AML-193 (cell line): ENCODE measurements at places on chromosomes 7 and 10.
A peak's percentile ranks its signal among the peaks of the same experiment; 100 is the strongest.

DNA sequence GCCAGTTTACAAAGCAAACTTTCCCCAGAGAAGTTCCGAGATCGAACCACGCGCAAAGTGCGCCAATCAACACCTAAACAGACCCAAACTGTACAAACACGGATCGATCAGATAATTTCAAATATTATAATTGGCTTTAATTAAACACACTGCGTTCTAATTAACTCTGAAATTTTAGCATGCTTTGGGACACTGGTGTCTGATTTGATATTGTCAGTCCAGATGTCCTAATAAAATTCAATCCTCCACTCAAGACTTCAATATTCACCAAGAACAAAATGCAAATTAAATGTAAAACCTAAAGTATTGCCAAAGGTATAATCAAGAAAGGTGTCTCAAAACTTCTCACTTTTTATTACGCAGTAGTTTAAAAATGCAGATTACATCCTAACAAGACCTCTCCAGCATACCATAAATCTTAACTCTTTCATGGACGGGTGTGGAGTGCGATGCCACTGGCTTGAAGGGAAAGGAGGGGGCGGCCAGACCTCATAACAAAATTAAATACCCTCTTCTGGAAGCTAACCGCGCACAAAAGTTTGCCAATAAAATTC is 5.9 kb upstream of the EBF3 start:
- DNase-seq: no peak

DNA sequence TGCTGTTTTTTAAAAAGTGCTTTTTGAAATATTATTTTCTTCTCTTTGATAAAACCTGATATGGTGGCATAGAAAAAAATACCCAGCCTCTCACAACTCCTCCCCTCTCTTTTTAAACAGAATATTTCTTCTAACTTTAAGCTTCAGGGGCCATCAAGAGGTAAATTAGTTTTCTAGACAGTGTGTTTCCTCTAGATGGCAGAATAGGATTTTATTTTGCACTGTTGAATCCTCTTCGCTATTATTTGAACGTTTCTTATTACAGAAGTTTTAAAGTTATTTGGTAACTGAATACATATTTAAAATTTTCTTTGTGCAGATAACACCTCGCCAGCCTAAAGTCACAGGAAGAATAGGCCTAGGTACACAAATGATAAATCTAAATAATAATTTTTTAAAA is 30.3 kb downstream of the ARL5B start:
- peak; percentile 28 for DNase-seq

- DNase-seq: no peak
These were observed 188.3 kb upstream of the AKR1E2 start for GRCh38 chr10:4637657-4638056.

DNA sequence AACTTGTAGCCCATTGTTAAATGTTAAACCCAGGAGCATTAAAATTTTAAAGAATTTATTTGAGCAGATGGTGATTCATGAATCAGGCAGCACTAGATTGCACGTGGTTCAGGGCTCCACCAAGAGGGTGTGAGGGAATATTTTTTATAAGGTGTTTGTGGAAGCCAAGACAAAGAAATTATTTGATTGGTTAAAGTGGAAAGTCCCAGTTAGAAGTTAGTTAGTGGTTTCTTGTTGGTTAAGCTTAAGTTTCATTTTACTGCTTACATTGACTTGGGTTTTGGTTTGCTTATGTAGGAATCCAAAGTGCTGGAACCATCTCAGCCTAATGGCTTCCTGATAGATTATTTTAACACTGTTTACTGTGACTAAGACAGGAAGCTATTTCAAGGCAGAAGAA is 906.2 kb downstream of the LRMDA start:
- DNase-seq: no peak

- DNase-seq: no peak
These were observed 122.6 kb upstream of the PFKP start for GRCh38 chr10:2944788-2945187.

GRCh38 chr7:155355176-155355575 is 57.5 kb downstream of the INSIG1 start:
- DNase-seq: no peak

- DNase-seq: no peak
These were observed 8.0 kb downstream of the SLC18A2 start for GRCh38 chr10:117248750-117249465.

DNA sequence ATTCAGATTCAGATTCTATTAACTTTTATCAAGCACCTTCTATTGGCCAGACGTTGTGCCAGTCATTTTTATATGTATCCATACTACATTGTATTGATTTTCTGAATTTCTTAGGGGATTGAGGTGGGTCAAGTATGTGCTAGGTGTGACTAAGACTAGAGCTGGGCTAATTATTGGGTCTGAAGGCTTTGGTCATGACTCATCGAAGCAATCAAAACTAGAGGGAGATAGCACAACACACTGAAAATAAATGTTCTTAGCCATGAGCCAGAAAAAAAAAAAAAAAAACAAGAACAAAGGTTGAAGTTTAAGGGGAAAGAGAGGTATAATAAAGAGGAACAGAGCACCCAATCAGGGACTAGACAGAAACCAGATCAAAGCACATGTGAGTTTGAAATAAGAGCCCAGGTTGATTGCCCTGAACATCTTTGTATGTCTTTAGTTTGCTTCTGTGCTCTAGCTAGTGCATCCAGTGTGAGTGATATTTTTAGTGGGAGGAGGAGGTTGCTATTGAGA is 171.6 kb upstream of the FOXP2 start:
- no peak for DNase-seq
